ENCODE measurements at places on chromosomes 13 and 19.

DNA sequence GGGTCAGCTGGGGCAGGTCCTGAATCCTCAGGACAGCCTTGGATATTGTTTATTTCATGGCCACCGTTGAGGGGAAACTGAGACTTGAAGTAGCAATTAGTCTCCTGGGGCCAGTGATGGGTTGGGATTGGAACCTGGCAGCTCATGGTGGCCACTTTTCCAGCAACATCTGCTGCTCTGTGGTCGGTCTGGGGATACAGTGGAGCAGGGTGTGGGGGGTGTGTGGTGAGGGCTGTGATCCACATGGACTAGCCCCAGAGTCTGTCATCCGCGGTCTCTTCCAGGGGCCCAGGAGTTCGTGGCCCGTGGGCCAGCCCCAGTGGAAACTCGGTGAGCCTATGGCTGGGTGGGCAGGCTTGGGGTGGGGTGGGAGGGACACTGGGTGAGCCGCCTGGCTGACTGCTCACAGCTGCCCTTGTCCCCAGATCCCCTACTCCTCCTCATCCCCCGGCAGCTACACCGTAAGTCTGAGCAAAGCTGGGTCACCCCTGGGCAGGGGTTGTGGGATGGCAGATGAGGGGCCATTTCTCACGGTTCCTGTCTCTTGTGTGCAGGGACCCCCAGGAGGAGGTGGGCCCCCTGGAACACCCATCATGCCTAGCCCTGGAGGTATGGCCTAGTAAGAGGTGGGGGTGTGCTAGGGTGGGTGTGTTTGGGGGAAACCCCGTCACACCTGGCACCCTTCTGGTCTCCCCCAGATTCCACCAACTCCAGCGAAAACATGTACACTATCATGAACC lies 5.5 kb downstream of the ISYNA1 start:
- DNase-seq = no peak

- no peak for DNase-seq
These were observed 373.5 kb downstream of the KCTD12 start for GRCh38 chr13:76512721-76513145.

GRCh38 chr19:51417810-51418157 lies 342 bp upstream of the SIGLEC10 start:
- no peak for DNase-seq

GRCh38 chr13:58488251-58488650 lies 856.7 kb downstream of the PCDH17 start:
- DNase-seq = no peak

- peak; percentile 37 for DNase-seq
These were observed 89.4 kb downstream of the DPF1 start for GRCh38 chr19:38134540-38135149.

DNA sequence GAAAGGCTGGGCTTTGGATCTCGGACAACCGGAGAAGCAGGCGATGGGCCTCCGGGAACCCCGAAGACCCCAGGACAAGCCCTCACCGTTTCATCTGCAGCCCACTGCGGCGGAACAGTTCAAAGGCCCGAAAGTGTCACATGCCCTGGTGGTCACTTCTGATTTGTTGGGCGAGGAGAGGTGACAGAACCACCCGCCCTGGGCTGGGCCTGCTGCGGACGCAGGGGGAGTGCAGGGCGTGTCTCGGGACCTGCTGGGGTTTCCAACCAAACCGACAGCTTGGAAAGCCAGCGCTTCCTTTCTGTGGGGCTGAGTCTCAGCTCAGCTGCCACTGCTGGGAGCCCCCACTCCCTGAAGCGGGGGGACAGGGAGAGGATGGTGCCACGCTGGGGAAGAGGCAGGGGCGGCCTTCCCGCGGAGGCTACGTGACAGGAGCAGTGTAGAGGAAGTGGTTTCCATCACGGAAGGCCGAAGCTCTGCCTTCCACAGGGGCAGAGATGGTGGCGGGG lies 22.8 kb upstream of the ZBTB7A start:
- DNase-seq = peak; percentile 87

- DNase-seq = no peak
These were observed 617.2 kb upstream of the GPC6 start for GRCh38 chr13:92609376-92609775.

DNA sequence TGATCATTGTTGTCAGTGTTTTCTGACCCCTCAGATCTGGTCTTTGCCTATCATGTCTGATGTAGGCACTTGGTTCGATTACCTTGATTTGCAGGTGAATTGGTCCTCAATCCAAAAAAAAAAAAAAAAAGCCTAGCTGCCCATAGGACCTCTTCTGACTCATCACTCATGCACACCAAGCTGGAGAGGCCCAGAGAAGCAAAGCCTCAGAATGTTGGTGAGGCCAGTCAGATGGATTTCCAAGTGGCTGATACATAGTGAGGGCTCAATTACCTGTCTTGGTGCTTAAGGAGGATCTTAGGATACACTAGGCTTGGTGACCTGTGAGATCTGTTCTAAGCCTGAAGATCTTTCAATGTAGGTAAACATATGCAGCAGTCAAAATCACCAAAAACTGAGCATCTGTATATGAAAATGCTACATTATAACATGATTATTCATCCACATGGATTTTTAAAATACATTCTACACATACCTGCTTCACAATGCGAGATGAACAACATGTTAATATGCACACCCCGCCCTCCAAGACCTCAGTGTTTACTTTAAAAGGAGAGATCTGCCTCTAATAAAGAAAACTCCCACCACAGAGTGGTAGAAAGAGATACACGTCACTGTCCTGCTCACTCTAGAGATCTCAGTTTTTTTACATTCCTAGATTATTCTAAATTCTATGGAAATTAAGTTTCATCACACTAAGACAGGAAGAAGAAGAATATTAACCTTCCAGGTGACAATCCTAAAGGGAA lies 79.9 kb upstream of the RAP2A start:
- no peak for DNase-seq

DNA sequence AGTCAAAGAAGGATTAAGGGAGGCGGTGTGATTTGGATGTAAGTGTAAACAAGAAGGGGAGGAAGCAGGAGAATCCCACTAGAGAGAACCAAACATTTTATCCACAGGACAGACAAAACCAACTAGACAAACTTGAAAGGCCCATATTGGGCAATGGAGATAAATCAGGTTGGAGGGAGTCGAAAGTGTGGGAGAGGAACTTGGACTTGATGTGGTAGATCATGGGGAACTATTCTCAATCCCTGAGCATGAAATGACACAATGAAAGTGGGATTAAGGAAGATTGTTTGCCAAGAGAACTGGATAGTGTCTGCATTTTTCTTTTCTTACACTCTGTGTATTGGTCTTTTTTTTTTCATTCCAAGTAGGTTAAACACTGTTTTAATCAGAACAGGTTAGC lies 17.9 kb downstream of the GPR183 start:
- peak; percentile 41 for DNase-seq

DNA sequence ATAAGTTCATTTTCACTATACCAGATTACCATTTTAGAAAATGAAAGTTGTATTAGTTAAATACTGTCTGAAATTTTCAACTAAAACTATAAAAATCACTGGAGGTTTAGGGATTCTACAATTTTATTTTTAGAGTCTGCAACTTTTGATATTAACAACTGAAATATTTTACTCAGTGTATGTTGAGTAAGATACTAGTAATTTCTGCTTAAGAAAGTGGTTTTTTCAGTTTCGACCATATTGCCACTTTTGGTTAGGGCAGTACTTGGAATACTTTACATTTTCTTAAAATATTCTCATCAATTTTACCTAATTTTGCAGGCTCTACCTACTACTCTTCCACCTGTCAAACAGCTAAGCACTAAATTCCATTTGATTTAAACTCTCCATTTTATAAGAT lies 59.6 kb downstream of the KCNRG start:
- DNase-seq = no peak

DNA sequence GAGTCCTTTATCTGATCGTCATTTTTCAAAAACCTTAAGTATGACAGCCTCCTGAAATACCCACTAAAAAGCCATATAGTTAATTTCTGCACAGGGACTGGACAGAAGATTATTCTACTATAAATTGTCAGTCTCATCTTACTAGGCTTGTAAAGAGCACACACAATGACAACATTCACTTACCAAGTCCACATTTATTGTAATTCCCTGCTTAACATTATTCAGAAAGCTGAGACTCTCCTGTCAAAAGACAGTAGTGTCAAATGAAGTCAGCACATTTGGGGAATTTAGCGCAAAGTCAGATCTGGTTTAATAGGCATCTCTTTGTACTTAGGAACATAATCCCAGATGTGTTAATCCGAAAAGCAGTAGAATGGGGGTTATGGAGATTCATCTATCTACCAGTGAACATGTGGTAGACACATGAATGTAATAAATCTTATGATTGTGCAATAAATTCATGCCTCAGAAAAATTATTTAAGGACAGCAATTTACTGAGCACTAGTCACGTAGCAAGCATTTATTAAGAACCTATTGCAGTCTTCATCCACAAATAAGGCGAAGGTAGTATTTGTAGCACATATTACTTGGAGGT lies 224.6 kb upstream of the GPC6 start:
- no peak for DNase-seq

GRCh38 chr19:40190891-40191835 lies at the start of gene MAP3K10:
TSS of gene MAP3K10 (plus strand) at chr19:40191426. CDS start at chr19:40192032, 606 bp downstream.
- peak; percentile 50 for DNase-seq

DNA sequence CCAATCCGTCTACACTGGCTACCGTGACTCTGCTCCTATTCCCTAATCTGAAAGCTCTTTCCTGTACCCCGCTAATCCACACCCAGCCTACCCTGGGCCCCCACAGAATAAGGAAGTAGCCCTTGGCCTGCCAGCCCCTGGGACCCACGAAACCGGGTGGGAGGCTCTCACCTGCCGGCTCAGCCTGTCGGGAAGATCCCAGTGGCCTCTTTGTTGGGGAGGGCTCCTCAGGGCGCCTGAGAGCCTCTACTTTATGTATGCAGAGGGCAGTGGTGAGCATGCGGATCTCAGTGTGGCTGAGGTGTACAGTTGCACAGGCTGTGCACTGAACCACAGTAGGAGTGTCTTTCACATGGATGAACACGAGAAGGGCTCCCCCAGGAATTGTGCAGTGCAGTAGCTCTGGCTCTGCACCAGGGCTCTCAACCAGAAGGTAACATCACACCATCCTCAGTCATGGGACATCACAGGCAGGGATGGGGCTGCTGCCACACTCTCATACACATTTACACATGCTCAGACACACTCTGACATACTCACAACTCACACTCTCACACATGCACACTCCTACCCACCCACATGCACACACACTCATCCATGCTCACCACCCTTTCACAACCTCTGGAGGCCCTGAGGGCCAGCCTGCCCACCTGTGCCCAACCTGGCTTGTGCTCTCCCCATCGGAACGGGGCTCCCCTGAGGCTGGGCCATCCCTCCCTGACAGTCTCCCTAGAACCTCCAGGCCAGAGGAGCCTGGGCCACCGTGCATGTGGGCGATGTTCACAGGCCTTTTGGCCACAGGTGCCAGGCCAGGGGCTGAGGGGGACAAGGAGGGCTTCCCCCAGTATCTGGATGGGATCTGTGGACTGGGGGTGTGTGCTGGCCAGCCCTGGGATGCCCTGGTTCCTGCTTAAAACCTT lies 135.0 kb downstream of the URI1 start:
- no peak for DNase-seq

GRCh38 chr19:439167-439900 lies 21.5 kb downstream of the SHC2 start:
- no peak for DNase-seq

DNA sequence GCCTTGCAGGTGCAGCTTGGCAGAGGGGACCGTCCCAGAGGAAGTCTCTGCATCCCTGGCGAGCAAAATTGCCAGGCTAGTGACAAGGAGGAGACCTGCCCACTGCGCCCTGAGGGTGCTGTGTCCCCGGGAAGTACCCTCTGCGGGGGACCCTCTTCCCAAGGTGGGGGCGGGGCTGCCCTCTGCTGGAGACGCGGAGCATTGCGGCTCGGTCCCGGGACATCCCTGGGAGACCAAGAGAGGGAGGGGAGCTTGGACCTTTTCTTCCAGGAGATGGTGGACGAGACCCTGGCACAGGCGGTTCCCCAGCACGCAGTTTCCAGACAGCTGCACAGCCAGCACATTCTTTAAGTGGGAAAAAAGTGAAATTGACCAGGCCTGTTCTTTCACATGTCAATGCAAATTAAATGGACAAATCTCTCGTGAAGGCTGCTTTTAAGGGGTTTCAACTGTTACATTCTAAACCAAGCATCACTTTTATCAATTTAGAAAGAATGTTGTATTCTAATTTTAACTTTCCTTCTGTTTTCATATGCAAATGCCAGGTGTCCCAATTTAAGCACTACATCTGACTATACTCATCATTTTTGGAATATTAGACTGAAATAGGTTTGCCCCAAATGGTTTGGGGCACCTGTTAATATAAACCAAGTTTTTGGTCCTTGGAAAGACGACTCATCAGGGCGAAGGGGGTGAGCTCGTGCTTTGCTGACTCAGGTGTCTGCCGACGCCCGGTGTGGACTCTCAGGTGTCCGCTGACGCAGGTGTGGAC lies 60.7 kb downstream of the MCF2L start:
- DNase-seq = peak; percentile 12

DNA sequence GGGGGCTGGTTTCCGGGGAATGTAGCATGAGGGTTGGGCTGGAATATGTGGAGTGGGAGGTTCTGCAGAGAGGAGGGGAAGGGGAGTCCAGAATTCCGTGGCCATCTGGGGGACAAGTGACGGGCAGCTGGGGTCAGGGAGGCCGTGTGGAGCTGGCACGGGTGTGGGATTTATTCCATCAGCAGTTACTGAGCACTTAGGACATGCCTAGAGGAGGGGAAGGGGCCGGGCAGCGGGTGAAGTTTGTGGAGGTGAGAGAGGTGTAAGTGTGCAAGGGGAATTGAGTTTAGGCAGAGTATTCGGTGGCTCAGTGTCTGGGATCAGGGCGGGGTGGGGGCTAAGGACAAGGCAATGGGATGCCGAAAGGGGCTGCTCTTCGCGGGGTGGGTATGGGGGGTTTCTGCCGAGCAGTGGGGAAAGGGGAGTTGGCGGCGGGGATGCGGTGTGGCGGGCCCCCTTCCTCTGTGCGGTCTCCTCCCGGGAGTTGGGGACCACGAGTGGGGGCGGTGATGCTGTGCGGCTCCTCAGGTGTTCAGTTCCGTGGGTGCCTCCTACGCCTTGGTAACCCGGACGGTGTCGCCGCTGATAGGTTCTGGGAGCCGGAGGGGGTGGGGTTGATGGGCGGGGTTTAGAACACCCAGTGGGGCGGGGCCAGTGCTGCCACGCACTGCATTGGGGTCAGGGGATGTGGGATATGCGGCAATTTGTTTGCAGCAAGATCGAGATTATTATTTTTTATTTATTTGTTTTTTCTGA lies 5.4 kb downstream of the CCDC61 start:
- no peak for DNase-seq

- DNase-seq = peak; percentile 21
These were observed 21.7 kb upstream of the CALM3 start for GRCh38 chr19:46579361-46579879.

GRCh38 chr13:98576200-98576945 lies 534 bp downstream of the STK24 start:
- DNase-seq = peak; percentile 45

DNA sequence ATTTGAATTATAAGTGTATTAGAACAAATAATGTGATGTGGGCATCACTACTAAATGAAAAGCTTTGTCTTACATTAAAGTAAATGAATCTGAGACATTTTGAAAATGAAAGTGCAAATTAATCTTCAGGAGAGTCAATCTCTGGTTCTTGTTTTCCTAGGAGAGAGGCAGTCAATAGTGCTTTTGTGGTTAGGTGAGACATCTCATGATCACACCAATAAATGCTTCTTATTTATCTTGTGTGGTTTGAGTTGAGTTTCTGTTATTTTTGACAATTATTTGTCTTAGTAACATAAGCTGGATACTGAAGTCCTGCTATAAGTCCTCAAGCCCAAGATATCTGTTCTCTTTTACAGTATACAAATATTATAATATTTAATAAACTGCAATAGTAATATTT lies 1378.0 kb upstream of the PCDH9 start:
- no peak for DNase-seq
